ENCODE measurements at places on chromosomes 5 and 9. TPM values are rescaled to one million over a fixed set of nuclear protein-coding genes. Genes with fewer than 3 reads are reported as not detected.

The DAPK1 gene
- 0.27 TPM for total RNA-seq

The DBH gene
- total RNA-seq, result 0.46 TPM

The DDX4 gene
- not detected for total RNA-seq

The EXOSC3 gene
- 45.9 TPM for total RNA-seq

The FAM221B gene
- total RNA-seq, result not detected

The SLCO4C1 gene
- 0.22 TPM for total RNA-seq

The ERAP2 gene
- total RNA-seq, result 49.9 TPM

The IL3 gene
- total RNA-seq, result not detected

The GADD45G gene
- 11.2 TPM for total RNA-seq

The STPG3 gene
- total RNA-seq, result not detected

The ATP6V1G1 gene
- total RNA-seq, result 147 TPM

The CD14 gene
- total RNA-seq, result 0.56 TPM

The HACD4 gene
- total RNA-seq, result 5.9 TPM

The SMIM33 gene
- total RNA-seq, result not detected

The SCGB3A2 gene
- not detected for total RNA-seq

The SLC36A2 gene
- total RNA-seq, result not detected

The GFPT2 gene
- 9.9 TPM for total RNA-seq

The PCDHB7 gene
- not detected for total RNA-seq

The RAPGEF6 gene
- total RNA-seq, result 64.3 TPM

The PRR16 gene
- total RNA-seq, result not detected

The CKMT2 gene
- not detected for total RNA-seq

The GGTA1 gene
- total RNA-seq, result not detected

The C8G gene
- total RNA-seq, result not detected

The TENT4A gene
- total RNA-seq, result 39.9 TPM

The AFAP1L1 gene
- 0.11 TPM for total RNA-seq

The FCHSD1 gene
- total RNA-seq, result 95.8 TPM

The ARSB gene
- total RNA-seq, result 4.8 TPM

The ABCA1 gene
- 11.2 TPM for total RNA-seq

The HSD17B3 gene
- 1.3 TPM for total RNA-seq

The INSYN2B gene
- not detected for total RNA-seq

The NUTM2F gene
- total RNA-seq, result not detected

The EIF4E1B gene
- total RNA-seq, result not detected

The DMRTA1 gene
- not detected for total RNA-seq

The COL5A1 gene
- 0.31 TPM for total RNA-seq

The SYNPO gene
- 0.14 TPM for total RNA-seq

The ZDHHC11B gene
- total RNA-seq, result 4.8 TPM

The KIF20A gene
- not detected for total RNA-seq

The KCTD16 gene
- total RNA-seq, result not detected

The LHX6 gene
- not detected for total RNA-seq

The GPR150 gene
- total RNA-seq, result 0.35 TPM

The LHX3 gene
- 0.17 TPM for total RNA-seq

The CDKN2B-AS1 gene
- total RNA-seq, result not detected

The F2R gene
- 10.7 TPM for total RNA-seq

The FAT2 gene
- not detected for total RNA-seq

The ACTBL2 gene
- not detected for total RNA-seq

The TXNDC8 gene
- not detected for total RNA-seq

The NPR3 gene
- not detected for total RNA-seq

The ZSWIM6 gene
- total RNA-seq, result 3.9 TPM

The ORM2 gene
- total RNA-seq, result not detected

The LCN15 gene
- total RNA-seq, result not detected

The C9 gene
- total RNA-seq, result not detected

The CDH12 gene
- not detected for total RNA-seq

Data from CD8-positive, alpha-beta T cell (primary cell).